Stimulated activated effector memory CD8-positive, alpha-beta T cell treated with anti-CD3 and anti-CD28 coated beads, Interleukin-12 subunit alpha, Interleukin-12 subunit beta, amount 100 ng/mL, for 72 hours (primary cell): ENCODE measurements at places on chromosomes 16 and 17.

DNA sequence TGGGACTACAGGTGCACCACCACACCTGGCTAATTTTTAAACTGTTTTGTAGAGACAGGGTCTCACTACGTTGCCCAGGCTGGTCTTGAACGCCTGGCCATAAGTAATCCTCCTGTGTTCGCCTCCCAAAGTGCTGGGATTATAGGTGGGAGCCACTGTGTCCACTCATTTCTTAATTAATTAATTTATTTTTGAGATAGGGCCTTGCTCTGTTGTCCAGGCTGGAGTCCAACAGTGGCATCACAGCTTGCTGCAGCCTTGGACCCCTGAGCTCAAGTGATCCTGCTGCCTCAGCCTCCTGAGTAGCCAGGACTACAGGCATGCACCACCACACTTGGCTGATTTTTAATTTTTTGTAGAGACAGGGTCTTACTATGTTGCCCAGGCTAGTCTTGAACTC is 47.1 kb upstream of the TRAP1 start:
- DNase-seq: no peak

DNA sequence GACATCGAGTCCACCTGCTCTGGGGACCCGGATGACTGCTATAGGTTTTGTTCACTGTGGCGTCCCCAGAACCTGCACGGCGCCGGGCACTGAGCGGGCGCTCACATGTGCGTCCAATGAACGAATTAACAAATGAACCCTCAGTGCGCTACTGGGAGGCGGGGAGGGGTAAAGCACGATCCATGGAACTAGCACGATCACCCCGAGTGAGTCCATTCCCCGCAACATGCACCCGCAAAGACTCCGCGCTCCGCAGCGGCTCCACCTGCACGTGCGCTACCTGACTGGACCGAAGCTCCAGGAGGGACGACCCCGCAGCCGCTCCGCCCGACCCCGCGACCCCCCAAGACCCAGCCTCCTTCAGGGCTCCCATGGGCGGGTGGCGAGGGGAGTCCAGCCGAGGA is 491 bp downstream of the TRAP1 start:
- DNase-seq: no peak

DNA sequence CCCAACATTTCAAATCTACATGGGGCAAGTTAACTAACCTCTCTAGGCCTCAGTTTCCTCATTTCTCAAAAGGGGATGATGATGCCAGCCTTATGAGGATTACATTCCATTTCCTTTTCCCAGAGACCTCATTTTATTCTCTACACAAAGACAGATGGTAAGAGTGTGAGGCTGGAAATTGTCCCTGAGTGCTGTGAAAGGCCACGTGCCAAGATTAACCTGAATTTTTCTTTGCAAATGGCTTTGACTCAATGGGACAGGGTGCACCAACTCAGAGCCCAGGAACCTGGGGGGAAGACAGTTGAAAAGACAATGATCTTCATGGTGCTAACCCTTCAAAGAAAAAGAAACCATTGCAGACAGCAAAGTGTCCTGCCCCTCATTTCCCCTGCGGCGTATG is 332.8 kb downstream of the TMEM114 start:
- DNase-seq: no peak

- DNase-seq: no peak
Observed at GRCh38 chr17:50966163-50966666, 100.1 kb upstream of the TOB1 start.

GRCh38 chr17:77749321-77749751 is 209.2 kb upstream of the TNRC6C start:
- no peak for DNase-seq

DNA sequence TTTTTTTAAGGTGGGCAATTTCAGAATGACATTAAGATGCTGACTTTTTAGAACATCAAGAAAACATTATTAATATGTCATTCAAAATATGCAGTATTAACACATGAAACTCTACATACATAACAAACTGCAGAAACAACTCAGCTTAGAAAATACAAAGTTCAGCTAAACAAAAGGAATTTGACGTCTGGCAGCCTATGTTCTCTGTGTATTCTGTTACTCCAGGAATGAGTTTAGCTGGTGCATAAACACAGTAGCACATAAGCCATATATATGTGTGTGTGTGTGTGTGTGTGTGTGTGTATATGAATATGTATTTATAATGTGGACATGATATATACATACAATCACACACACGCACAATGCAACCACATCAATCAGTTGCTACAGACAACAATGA is 413.5 kb upstream of the PSMD7 start:
- DNase-seq: no peak

DNA sequence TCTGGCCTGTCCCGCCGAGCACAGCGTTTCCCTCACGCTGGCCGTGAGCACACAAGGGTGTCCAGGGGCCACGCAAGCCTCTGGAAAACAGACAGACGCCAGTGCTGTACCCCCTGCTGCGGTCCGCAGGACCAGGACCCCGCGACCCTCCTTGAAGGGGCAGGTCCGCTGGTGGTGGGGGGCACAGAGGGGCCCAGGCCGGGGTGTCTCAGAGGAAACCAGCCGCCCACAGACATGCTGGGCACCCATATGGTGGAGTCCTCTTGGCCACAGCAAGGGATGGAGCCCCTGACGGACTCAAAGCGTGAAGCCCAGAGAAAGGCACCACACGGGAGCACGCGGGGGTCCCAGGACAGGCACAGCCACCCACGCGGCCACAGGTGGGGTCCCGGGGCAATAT is 34.4 kb downstream of the METRNL start:
- no peak for DNase-seq

DNA sequence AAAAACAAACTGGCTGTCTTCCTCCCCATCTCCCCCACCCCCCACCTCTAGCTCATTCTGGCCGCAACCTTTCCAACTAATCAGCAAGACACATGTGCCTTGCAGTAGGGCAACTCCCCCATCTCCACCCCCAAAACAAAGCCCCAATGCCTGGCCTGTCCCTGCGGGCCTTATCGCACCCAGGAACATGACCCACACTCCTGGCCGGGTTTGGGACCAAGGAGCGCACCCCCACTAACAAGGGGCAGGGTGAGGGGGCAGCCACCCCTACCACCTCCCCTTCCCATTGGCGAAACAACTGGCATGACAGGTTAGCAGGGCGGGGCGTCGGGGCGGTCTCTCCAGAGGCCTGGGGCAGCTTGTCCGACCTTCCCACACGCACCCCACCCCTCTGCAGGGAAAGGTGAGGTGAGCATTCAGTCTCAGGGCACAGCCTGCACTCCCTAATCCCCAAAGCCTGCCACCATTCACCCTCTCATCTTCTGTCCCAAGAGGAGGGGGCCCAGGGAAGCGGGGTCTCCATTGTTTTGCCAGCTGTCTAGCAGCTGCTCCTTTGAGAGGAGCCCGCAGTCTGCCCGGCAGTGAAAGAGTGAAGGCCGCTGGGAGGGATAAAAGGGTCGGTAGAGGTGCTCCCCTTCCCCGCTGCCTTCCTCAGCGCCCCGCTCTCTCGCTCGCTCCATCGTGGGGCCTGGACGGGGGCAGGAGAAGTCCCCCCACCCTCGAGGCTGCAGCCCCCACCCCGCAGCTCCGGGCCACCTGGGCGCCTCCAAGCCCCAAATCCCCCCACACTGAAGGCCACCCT is 765 bp downstream of the MYO18A start:
- DNase-seq: no peak

DNA sequence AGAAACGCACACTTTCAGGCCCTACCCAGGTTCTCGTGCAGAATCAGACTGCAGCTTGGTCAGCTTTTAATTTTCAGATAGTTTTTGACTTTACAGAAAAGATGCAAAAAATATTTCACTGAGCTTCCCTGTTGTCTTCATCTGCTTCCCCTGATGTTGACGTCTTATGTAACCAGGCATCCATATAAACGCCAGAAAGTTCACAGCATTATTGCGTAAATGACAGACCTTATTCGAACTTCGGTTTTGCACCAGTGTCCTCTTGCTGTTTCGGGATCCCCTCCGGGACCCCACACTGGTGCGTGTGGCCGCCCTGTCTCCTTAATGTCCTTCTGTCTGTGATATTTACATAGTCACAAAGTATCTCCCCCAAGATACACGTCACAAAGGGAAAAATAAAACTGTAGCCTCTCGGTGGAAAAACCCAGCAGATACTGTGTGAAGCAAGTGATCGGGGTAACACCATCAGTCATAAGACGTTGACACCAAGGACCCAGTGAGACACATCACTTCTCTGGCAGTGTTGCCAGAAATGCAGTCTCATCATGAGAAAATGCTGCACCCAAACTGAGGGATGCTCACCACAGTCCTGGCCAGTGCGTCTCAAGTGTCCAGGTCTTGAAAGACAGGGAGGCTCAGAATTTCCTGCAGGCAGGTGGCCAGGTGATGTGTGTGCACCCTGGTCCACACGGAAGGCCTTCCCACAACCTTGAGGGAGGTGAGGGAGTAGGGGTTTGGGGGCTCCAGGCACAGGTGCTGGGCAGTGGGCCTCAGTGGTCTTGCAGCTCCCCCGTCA is 4.3 kb downstream of the BANP start:
- no peak for DNase-seq

DNA sequence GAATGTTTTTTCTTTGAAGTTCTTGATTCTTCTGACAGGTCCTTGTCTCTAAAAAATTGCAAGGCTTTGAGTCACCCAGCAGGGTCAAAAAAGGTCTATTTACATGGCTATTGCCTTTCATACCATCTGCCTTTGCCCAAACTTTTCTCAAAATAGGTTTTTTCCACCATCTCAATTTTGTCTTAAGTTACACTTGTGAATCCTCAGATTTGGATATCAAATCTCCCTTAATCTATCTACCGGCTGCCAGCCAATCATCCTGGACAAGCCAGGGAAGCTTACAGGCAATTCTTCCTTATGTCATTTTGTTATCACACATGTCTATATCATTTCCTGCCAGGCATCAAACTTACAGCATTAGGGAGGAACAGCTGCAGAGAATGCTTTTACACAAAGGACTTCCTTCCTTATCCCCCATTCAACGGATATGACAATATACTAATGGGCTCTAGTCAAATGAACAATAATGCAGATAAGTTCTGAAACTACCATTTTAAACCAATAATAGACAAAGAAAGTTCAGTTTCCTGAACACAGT is 104.1 kb upstream of the CORO6 start:
- no peak for DNase-seq

- no peak for DNase-seq
Observed at GRCh38 chr16:57845115-57845514, 42.8 kb upstream of the KIFC3 start.

- no peak for DNase-seq
Observed at GRCh38 chr16:15477802-15478201, 43.4 kb downstream of the BMERB1 start.

GRCh38 chr17:43224146-43224705 is 4.2 kb downstream of the CCDC200 start:
- peak; percentile 44 for DNase-seq

DNA sequence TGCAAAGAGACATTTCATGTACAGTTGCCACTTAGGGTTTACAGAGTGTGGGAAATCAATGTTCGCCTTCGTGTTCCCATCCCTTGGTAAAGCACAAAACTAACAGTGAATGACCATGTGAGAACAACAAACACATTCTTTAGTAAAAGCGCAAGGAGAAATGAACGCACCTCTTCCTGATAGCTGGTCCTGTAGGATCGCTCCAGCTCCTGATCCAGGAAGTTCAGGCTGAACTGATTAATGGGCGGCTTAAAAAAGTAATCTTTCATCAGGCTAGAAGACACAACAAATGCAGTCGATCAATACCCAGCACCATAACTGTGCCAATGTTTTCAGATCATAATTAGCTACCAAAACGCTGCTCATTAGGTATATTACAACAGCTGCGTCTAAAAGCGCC is 108.3 kb upstream of the CREBBP start:
- DNase-seq: no peak

DNA sequence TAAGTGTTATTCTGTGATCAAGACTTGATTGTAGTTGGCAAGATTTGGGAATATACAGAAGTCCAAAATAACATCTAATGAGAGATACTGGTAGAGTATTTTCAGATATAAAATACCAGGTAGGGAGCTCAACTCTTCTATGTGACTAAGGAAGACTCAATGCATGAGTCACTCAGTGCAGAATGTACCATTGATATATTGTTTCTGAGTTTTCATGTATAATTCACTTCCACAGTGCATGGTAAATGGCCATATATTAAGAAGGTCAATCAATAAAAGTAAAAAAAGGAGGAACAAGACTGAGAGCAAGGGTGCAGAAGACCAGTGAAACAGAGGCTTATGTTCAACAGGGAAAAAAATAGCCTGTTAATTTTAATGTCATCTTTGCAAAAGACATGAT is 1387.9 kb downstream of the CDH8 start:
- DNase-seq: no peak

DNA sequence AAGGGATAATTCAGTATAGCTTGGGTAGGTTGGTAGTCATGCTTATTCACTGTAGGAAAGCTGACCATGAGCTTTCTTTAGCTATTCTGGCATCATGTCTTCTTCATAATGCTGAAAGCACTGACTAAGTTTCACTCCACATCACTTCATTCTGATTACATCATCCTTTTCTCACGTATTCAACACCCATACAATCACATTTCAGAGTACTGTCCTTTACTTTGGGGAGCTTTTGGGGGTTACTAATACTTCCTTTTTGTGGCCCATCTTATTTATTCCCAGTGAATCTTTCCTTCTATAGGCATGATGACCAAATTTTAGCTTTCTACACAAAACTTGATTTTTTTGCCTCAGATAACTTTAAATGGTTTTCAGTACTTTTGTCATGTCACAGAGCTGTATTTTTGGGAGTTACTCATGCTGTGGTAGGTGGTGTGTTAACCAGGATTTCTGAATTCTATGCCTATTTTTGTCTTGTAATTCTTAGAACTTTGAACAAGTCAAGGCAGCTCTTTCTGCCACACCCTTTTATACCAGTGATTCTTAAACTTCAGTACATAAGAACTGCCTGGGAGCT is 23.5 kb downstream of the TADA2A start:
- DNase-seq: no peak

DNA sequence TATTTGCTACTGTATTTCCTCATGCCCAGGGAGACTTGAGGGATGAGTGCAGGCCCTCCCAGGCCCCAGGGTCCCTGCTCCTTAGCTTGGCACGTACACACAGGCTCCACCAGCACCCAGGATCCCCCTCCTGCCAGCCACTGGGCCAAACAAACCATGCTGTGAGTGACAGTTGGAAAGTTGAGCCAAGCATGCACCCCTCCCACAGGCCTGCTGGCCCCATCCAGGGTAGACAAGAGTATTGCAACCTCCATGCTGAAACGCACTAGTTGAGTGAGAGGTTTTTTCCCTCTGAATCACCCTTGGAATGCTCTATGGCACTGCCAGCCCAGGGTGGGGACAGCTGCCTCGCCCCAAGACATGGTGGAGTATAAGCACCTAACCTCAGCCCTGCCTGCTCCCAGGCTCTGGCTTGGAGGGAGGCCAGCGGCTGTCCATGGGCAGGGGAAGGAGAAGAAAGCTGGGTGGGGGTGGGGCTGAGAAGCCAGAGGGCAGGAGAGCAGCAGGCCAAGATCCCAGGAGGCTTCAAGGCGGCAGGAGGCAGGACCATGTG is 49.6 kb downstream of the PITPNM3 start:
- DNase-seq: no peak
